ENCODE measurements at places on chromosomes 1 and 21. TPM values are rescaled to one million over a fixed set of nuclear protein-coding genes. Genes with fewer than 3 reads are reported as not detected.

Gene FCRL1
- not detected for total RNA-seq

Gene OLFM3
- not detected for total RNA-seq

Gene STIL
- 3.9 TPM for total RNA-seq

Gene ASCL5
- total RNA-seq: not detected

Gene HCRTR1
- 0.18 TPM for total RNA-seq

Gene MRPL9
- 57.6 TPM for total RNA-seq
